ENCODE measurements at places on chromosomes 16 and 17. TPM values are rescaled to one million over a fixed set of nuclear protein-coding genes. Genes with fewer than 3 reads are reported as not detected.
A peak's percentile ranks its signal among the peaks of the same experiment; 100 is the strongest.

CDH13 gene
- total RNA-seq, result not detected

PAGR1 gene
- 17.8 TPM for total RNA-seq

STAT5A gene
- total RNA-seq, result 243 TPM

PHLPP2 gene
- total RNA-seq, result 13.3 TPM

TPSD1 gene
- not detected for total RNA-seq

TP53TG3F gene
- not detected for total RNA-seq

PDXDC1 gene
- total RNA-seq, result 68.8 TPM

FNDC8 gene
- not detected for total RNA-seq

DNA sequence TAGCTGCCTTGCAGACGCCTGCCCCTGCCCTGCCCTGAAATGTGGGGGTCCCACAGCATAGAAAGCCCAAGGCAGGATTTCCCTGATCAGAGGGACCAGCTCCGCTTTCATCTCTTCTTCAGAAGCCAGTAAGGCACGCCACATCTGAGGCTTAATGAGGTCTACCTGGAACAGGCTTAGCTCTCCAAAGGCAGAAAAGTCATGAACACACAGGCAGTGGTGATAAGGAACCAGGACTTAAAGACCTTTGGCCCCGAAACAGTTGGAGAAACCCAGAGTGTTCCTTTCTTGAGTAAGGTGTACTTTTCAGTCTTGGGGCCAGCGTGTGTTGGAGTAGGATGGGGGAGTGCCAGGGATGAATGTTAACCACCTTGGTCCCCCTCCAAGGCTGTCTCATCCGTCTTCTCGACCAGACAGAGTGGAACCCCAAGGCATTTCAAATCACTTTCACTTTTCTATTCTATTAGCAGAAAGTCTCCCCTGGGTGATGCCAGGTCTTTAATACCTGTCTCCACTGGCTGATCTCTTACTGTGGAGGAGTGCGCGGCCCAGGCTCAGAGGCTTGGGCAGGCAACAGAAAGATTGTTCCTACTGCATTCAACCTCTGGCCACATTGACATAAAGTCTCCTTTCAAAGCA, 43.9 kb downstream of the TMEM186 start:
- DNase-seq, result no peak

DNA sequence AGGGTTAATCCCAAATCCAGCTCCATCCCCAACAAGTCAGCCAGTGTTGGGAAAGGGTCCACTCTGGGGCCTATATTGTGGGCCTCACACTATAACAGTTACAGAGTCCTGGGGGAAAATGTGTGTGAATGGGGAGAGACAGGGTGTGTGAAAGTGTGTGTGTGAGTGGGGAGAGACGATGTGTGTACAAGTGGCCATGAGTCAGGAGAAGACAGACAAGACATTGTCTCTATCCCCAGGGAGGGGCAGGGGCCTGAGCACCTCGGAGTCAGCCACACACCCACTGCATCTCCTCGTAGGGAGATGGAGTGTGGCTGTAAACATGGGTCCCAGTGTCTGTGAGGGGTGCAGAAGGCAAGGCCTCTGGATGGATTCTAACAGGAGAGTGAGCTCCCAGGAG, 2.9 kb downstream of the CRHR1 start:
- no peak for DNase-seq

DNA sequence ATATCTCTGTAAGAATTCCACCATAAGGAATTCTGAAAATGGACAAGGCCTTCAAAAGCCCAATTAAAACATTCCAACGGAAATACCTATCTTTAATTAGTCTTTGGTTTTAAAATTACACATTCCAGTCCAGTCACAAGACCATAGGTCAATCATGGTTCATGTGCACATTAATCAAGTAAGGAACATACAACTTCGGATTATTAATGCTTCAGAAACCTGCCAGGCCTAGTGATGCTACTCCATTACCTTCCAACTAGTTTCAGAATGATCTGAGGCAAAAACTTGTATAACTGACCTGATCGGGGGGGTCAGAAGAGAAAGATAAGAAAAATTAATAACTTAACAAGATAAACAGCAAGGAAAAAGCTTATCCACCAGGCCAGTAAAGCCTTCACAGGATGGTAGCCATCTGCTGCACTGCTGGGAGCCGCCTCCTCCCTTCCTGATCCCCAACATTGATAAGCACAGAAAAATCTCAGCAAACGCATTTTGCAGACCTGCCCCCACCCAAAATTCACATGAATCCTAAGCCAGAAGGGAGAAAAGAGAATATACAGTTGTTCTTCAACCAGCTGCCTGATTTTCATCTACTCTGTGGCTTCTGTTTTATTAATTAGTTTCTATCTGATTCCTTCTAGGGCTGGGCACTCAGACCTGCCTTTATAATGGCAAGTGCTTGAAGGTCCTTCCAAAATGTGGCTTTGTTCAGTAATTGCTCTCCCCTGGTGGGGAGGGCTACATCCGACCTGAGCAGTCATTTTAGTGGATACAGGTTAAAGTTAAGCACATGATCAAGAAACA, 6.0 kb downstream of the SDR42E1 start:
- DNase-seq, result no peak

DNA sequence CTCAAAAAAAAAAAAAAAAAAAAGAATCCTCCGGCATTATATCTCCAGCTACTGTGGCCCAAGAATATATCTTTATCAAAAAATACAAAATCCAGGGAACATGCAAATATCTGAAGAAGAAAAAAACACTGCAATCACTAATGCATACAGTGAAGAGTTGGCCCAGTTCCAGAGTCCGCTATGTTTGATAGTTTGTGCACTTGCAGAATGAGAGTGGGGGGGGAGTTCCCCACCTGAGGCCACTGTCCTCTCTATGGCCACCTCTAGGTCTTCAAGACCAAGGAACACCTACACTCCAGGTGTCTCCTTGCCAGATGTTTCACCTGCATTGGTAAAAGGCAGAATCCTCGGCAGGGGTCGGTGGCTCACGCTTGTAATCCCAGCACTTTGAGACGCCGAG, 4.0 kb downstream of the ZNF785 start:
- DNase-seq, result no peak

- peak; percentile 15 for DNase-seq
Measured at GRCh38 chr17:52383493-52384100, 225.1 kb upstream of the CA10 start.

GRCh38 chr17:77722366-77722765, 236.1 kb upstream of the TNRC6C start:
- DNase-seq, result no peak

DNA sequence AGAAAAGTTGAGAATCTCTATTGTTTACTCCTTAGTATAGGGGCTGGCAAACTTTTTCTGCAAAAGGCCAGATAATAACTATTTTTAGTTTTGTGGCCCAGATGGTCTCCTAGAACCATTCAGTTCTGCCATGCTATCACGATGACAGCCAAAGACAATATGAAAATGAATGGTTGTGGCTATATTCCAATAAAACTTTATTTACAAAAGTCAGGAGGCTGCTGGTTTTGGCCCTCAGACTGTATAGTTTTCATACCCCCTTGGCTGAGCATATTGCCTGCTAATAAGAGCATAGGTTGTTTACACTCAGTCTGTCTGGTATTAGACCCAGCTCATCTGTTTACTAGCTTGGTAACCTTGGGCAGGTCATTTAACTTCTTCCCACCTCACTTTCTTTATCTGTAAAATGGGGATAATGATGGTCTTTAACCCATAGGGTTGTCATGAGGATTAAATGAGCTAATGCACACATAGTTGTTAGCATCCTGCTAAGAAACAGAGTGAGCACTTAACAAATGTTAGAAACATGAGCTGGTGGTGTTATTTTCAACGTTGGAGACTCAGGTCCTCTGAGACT, 156.3 kb downstream of the MSI2 start:
- no peak for DNase-seq

- DNase-seq, result peak; percentile 10
Measured at GRCh38 chr16:13919330-13919682, 648 bp upstream of the ERCC4 start.

GRCh38 chr16:4876646-4877379, 29.5 kb downstream of the UBN1 start:
- DNase-seq, result no peak

All from activated T-cell treated with anti-CD3 and anti-CD28 coated beads, Interleukin-2, amount 50 U/mL, for 72 hours (primary cell).